Stimulated activated CD8-positive, alpha-beta memory T cell treated with anti-CD3 and anti-CD28 coated beads, Interleukin-4, amount 100 ng/mL, for 4 hours (primary cell): ENCODE measurements at places on chromosomes 6 and 20.

GRCh38 chr6:90610301-90610750 is 23.5 kb upstream of the MAP3K7 start:
- no peak for DNase-seq

DNA sequence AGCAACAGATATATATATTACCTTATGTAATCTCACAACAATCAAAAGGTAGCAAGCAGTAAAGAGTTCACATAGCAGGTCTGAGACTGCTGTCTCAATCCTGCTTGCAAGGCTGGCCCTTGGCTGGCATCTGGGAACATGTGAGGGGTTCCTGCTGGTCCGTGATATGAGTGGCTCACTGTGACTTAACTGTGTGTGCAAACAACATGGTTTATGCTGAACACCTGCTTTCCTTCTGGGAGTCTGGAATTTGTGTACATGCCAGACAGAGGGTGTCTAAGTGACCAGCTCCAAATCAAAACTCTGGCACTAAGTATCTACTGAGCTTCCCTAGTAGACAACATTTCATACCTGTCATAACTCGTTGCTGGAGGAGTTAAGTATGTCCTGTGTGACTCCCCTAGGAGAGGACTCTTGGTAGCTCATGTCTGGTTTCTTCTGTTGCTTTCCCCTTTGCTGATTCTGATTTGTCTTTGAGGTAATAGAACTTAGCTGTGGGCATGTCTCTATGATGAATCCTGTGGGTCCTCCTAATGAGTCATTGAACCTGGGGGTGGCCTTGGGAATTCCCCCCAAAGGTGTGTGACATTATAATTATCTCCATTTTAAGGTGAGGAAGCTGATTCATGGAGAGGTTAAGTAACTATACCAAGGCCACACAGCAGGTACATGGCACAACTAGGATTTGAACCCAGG is 131.6 kb upstream of the NEDD9 start:
- DNase-seq, result peak; percentile 54

DNA sequence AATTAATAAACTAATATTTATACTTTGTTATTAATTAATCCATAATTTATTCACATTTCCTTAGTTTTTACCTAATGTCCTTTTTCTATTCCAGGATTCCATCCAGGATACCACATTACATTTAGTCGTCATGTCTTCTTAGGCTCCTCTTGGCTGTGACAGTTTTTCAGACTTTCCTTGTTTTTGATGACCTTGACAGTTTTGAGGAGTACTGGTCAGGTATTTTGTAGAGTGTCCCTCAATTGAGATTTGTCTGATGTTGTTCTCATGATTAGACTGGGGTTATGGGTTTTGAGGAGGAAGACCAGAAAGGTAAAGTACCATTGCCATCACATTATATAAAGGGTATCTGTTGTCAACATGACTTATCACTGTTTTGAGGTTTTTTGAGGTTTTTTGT is 67.3 kb downstream of the ZNF292 start:
- DNase-seq, result no peak

DNA sequence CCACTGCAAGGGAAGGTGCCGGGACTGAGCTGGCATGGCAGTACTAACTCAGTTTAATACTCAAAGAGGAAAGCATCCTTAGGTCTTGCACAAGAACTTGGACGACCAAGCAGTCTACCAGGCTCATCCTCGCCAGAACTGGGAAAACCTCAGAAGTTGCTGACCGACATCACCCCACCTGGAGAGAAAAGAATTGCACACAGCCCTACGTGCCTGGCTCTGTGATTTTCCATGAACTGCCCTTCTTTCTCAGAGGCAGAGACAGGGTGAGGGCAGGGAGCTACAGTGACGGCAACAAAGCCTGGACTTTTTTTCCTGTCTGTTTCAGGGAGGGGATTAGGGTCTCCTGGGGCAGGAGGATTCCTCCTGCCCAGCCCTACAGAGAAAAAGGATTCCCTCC is 8.0 kb downstream of the JAG1 start:
- DNase-seq, result no peak

DNA sequence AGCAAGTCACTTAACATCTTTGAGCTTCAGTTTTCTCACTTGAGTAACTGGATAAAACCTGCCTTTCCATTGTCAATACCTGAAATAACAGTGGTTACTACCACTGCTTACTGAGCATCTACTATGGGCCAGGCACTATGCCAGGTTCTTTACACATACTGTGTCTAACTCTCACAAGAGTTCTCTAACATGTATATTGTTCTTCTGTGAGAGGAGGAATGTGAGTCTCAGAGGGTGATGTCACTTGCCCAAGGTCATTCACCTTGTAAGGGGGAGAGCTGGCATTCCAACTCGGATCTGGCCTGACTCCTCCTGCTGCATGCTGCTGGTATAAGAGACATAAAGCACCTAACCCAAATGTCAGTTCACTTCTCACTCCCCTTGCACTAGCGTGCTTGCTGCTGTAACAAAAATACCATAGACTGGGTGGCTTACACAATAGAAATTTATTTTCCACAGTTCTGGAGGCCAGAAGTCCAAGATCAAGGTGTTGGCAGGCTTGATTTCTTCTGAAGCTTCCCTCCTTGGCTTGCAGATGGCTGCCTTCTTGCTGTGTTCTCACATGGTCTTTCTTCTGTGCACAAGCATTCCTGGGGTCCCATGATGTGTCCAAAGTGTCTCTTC is 21.9 kb upstream of the SGK2 start:
- no peak for DNase-seq

DNA sequence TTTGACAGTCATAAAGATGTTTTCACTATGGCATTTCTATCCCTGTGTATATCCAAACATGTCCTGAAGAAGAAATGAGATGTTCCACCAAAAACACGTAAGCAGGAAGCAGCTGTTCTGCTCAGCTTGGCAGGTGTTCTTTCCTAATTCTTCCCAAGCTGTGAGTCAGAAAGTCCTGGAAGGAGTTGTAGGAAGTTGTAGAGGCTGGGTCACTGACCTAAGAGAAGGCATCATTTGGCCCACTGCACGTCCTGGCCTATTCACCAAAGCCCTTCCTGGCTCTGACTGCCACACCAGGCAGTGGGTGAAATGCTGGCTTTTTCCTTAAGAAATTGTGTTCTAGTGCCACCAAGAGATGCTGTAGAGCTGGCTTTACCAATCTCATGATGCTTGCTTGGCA is 40.3 kb downstream of the STX11 start:
- no peak for DNase-seq

GRCh38 chr6:1778686-1779235 is 169.0 kb downstream of the FOXC1 start:
- DNase-seq, result no peak

GRCh38 chr6:129753422-129753821 is 43.4 kb upstream of the ARHGAP18 start:
- DNase-seq, result no peak

DNA sequence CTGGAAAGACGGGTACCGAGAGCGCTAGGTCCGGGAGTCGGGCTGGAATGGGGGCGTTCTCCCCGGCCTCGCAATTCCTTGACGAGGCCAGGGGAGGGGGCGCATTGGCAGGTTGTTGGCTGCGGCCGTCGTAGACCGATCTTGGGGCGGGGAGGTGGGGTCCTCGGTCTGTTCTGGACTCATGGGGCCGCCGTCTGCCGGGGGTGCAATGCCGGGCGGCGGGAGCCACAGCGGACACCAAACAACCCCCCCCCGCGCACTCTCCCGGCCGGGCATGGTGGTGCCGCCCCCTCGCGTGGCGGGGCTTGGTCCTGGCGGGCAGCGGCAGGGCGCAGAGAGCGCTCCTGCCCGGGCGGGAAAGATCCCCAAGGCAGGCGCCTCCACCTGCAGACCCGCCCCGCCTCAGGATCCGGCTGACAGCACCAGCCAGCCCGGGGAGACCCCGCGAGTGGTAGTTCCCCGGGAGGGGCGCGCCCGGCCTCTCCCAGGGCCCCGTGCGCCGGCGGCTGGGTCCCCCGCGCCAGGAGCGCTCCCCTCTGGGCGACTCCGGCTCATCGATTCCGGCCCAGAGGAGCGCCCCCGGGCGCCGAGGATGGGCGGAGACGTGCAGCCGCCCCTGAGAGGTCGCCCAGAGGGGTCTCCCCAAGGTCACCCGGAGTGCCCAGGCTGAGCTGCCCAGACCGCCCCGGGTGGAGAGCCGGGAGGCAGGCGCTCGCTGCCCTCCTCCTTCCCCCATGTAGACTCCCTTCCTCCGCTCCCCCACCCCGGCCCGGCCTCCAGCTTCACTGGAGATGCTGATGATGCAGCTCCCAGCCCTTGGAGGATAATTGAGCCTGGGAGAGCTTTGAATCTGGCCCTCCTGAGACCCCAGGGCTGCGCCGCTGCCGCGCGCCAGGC is 709 bp downstream of the PPP1R16B start:
- peak; percentile 9 for DNase-seq

DNA sequence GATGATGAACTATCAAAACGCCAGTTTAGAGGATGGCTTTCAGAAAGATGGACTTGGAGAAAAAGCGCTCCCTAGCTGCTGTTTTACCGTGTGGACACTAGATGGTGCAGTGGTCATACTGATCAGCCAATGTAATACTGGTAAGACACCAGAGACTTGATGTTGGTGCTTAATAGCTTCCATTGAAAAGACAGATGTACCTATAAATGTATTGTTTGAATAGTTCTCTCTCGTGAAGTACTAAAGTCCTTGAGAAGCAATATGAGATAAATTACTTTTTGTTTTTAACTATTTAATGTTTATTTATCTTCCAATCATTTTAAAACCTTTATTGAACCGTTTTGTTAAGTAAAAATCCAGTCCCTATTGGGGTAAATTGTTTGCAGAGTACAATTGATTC is 63.9 kb upstream of the FUCA2 start:
- DNase-seq, result no peak

DNA sequence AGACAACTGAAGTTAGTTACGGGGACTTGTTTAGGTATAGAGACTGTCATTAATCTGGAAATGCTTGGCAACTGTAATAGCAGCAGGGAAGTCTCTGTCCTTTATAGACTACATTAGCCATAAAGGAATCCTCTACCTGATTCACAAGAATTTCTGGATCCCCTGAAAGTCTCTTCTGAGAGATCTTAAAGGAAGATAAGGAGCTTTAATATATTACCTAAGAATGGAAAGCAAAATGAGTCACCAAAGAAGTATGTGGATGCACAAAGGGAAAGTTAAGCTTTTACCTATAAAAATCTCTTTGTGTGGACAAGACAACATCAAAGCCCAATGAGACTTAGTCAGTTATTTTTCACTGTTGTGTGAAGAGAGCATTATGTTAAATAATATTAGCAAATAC is 92.2 kb upstream of the RSPO3 start:
- no peak for DNase-seq
